Urothelium cell line (cell line): ENCODE measurements at places on chromosomes 16 and 17.
A peak's percentile ranks its signal among the peaks of the same experiment; 100 is the strongest.

DNA sequence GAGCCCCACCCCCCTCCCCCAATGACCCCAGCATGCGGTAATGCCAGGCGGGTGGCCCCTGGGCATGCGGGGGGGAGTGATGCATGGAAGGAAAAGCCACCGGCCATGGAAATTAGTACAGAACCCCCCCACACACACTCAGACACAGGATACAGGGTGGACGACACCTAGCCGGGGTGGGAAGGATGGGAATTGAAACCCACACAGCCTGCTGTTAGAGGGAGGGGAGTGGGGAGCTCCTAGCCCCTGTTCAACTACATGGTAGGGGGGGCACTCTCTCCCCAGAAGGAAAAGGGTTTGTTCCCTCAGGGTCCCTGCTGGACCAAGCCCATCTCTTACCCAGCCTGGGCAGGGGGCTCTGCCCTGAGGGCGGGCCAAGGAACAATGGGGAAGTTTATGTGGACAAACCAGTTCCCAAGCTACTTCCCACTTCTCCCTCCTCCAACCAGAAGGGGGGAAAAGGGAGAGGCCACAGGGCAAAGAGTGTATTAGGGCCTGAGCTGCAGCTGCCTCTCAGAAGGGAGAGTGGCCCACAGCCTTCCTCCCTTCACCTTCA, 5.2 kb downstream of the TMUB2 start:
- no peak for DNase-seq

GRCh38 chr17:78374631-78375274, 3.7 kb upstream of the PGS1 start:
- DNase-seq: no peak

- DNase-seq: no peak
These were observed 446.7 kb downstream of the HS3ST3B1 start for GRCh38 chr17:14747603-14747950.

GRCh38 chr16:4428500-4428899, 2.8 kb downstream of the DNAJA3 start:
- no peak for DNase-seq

DNA sequence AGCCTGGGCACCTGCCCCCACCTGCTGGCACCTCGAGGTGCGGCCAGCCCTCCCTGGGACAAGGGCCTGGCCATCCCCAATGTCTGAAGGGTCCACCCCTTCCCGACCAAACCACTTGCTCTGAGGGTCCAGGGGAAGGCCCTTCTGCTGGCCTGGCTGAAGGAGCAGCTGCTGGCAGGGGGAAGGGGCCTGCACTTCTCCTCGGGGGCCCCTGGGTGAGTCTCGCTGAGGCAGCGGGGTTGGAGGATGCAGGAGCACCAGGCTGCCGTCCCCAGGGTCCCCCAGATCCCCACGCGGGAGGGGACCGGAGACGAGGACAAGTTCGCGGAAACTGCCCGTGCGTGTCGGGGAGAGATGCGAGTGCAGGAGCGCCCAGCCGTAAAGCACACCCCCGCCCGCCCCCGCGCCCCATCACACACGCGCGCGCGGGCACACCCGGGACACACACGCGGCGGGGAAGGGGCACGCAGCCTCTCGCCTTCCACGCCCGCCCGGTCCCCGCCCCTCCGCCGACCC, 725 bp upstream of the CACNA1H start:
- DNase-seq: peak; percentile 49

- no peak for DNase-seq
These were observed 23.1 kb upstream of the MMD start for GRCh38 chr17:55444471-55445441.

- DNase-seq: no peak
These were observed 14.7 kb downstream of the CYBC1 start for GRCh38 chr17:82435601-82436583.

DNA sequence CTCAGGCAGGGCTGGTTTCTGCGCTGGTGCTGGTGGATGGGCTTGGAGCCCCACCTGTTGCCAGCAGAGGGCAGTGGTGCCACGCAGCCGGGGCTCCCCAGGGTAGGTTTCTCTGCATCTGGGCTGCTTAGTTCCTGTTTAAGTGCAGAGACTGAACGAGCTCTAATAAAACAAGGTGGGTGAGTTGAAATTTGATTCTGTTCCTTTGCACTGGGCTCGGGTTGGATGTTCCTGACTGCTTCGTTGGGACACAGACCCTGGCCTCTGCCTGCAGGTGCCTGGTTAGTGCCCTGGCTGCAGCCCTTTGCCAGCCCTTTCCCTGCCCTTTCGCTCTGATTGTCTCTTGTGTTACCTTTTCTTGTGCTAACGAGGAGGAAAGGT, 30.0 kb downstream of the TBCD start:
- peak; percentile 91 for DNase-seq

DNA sequence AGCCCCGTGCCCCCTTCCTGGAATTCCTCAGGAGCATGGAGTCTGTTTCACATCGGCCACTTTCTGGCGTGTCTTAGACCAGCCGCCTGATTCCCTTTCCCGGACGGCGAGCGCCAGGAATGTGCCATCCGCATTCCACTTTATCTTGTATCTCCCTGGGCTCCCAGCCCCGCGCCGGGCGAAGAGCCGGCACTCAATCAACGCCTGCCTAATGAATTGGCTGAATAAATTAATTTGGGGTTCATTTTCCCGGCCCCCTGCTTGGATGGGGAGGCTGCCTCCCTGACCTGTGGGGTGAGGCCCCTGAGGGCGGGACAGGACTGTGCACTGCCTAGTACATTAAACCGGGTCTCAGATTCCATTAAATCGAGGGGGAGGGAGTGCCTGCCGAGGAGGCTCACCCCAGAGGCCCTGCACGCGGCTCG, 282.3 kb upstream of the TNRC6C start:
- no peak for DNase-seq

- no peak for DNase-seq
These were observed 165.9 kb upstream of the CHMP6 start for GRCh38 chr17:80825471-80826345.

GRCh38 chr16:59324462-59324861, 590.3 kb upstream of the GOT2 start:
- DNase-seq: peak; percentile 6

- DNase-seq: no peak
These were observed 1.9 kb downstream of the HEATR6 start for GRCh38 chr17:60076811-60077210.

DNA sequence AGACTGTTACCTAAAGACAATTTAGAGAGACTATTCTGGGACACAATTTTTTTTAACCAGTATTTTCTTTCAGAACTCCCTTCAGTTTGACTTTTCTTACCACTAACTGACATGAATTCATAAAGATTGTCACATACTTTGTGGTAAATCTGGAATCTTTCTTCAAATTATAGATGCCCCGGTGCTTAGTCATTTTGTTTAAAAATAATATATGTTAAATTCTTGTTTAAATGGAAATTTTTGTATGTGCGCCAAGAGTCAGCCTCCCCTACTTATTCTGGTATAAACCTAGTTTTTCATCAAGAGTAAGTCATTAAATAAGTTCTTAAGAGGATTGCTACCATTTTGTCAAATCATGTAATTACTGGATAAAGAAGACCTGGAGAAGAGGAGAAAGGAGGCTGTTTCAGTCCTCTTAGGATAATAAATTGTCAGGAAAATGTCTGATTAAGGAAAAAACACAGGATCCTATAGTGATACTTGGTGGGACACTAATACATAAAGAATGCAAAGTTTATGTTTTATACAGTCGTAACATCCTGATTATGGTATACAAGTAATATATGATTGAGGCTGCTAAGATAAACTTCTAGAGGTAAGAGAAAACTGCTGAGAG, 424.4 kb downstream of the PMP22 start:
- no peak for DNase-seq

DNA sequence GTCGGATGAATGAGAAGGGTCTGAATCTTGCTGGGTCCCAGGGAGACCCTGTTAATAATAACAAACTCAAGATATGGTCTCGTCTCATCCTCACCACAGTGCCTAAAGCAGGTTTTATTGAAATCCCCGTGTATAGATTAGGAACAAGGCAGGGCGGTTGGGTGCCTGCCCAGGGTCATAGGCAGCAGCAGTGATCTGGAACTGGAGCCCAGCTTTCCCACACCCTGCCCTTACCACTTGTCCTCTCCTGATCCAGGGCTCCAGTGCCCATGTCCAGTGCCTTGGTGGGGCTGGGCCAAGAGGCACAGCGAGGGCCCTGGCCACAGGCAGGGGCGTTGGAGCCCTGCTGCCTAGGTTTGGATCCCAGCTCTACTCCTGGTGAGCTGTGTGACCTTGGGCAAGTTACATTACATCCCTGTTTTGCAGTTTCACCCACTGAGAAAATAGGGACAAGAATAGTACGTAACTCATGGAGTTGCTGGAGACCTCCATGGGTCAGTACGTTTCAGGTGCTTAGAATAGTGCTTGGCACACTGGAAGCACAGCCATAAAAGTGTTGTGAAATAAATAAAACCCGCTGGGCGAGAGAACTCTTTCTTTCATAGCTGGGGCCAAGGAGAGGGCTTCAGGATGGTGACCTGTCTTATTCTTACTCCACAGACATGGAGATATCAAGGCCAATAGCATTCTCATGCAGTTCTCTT, 13.9 kb downstream of the SOCS3 start:
- DNase-seq: no peak

DNA sequence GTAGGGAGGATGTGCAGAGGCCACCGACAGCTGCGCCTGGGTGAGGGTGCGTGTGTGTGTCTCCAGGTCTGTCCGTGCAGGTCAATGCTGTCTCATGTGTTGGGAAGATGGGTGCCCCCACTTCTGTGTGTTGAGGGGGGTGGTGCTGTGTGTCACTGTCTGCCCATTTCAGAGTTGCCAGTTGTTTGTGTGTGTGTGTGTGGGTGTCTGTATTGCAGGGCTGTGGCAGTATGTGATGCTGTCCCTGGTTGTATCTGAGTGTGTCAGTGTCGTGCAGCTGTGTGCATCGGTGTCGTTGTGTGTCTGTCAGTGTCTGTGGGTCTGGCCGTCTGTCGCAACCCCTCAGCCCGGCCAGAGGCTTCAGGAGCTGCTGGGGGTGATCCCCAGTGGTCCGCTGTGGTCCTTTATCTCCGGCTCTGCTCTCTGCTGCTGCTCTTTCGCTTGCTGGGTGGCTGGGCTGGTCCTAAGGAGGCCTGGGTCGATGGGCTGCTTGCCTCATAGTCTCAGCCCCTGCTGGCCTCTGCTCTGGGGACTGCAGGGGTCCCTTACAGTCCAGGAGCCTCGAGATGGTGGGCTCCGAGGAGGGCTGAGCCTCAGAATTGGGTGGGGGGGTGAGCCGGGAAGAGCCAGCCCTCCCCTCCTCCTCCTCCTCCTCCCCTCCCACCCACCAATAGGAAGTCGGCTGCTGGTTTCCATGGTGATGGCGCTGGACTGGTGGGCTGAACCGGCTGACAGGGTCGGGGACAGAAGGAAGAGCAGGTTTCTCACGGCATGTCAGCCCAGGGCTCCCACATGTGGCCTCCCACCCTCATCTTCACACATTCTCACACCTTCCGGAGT, at the start of gene TSPOAP1:
Gene TSPOAP1, minus strand, starts transcription at position 601 of the 840 bp plus-strand sequence. CDS start 875 bp downstream, outside the sequence.
- DNase-seq: no peak

DNA sequence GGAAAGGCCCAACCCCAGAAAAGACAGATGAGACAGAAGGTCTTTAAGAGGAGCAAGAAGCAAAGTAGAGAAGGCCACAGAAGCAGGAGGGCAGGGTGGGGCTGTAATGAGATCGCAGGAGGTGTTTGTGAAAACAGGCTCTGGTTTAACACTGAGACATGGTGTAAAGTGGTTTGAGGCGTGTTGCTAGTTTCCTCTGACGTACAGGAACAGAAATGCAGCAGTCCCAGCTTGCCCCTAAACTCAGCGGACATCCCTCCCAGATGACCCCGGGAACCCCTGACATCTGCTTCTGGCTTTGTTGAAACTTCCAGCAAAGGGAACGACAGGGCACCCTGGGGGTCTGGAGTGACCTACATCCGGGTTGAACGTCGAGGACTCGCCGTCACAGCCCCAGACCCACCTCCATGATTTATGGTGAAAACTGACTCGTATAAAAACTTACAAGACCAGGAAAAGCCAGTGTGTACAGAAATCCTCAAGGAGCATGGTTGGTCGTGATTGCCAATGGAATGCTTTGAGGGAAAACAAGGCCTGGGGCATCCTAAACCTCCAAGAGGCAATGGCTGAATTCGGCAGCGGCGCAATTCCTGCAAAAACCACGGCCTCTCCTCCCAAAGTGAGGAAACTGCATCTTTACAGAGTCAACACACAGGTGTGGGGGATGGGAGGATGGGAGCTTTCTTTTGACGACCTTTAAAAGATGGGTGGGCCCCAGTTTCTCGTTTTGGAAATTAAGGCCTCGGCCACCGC, 25.8 kb downstream of the LITAF start:
- DNase-seq: no peak

GRCh38 chr17:81294512-81295030, 536 bp downstream of the SLC38A10 start:
- peak; percentile 54 for DNase-seq

DNA sequence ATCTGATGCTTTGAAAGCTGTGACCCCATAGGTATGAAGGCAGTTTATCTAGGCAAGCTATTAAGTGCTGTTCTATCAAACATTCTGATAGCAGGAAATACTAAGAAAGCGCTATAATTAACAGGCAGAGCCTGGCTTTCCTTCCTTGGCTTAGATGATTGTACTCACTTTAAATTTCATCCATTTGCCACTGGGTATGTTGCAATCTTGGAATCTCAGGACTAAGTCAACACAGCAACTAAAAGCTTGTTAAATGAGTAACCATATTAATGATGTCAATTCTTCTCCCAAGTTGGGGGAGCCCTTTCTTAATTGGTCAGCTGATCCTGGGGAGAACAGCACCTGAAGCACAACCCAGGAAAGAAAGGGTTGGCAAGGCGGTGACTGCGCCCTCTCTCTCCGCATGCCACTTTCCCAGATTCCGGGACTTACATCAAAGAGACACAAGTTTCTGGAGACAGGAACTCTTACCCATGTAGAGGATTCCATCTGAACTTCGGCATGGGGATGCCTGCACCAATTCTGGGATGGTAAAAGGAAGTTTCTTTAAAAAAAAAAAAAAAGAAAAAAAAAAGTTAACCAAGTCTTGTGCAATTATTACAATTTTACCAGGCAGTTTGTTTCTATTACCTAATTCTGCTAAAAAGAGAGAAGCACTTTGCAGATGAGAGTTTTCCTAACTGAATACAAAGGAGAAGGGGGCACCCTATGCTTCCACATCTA, 54.4 kb upstream of the ICAM2 start:
- DNase-seq: no peak
